ENCODE measurements at places on chromosomes 2 and 18. TPM values are rescaled to one million over a fixed set of nuclear protein-coding genes. Genes with fewer than 3 reads are reported as not detected.
A peak's percentile ranks its signal among the peaks of the same experiment; 100 is the strongest.

- DNase-seq = no peak
Measured at GRCh38 chr2:238558456-238559099, 131.9 kb downstream of the ASB1 start.

GRCh38 chr2:168182550-168183249 is 64.7 kb downstream of the STK39 start:
- no peak for DNase-seq

Gene ELOA2
- total RNA-seq = not detected

DNA sequence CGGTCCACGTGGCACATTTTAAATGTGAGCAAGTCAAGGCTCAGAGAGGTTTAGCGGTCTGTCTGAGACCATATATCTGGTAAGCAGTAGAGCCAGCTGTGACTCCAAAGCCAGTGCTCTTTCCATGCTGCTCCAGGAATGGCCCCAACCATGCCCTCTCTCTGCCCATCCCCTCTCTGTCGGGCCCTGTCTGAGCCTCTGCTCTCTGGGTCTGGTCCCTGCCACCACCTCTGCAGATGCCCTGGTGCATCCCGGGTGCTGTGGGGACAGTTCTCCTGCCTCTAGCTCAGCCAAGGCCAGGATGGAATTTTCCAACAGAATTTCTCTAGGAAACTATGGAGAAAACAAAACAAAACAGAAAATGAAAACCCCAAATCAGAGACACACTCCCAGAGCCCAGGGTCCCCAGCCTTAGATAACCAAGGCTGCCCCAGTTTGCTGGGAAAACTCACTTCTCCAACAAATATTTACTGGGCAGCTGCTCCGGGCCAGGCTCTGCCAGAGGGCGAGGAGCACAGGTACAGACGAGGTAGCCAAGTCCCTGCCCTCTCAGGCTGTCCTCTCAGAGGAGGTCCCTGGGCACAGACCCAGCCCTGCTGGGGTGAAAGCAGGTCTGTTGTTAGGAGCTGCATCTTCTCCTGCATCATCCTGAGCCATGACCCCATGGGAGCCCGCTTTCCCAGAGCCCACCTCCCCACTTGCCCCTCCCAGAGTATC is 9.2 kb downstream of the ADRA2B start:
- peak; percentile 33 for DNase-seq

Gene DQX1
- not detected for total RNA-seq

DNA sequence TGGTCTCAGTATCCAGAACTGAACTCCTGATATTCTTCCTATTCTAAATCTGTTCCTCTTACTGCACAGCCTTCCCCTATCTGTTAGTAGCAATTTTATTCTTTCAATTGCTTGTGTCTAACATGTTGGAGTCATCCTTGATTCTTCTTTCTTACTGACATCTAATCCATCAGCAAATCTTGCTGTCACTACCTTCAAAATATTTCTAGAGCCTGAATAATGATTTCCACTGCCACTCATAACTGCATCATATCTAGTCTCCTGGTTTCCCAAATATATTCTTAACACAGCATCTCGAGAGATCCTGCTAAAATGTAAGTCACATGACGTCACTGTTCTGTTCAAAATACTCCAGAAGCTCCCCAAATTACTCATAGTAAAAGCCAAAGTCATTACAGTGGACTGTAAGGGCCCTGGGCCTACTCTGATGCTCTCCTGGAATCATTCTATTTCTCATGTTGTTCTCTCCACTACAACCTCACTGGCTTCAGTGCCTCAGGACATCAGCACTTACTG is 95.2 kb downstream of the THSD7B start:
- no peak for DNase-seq

GRCh38 chr2:134408791-134409190 is 154.9 kb downstream of the MGAT5 start:
- DNase-seq = no peak

DNA sequence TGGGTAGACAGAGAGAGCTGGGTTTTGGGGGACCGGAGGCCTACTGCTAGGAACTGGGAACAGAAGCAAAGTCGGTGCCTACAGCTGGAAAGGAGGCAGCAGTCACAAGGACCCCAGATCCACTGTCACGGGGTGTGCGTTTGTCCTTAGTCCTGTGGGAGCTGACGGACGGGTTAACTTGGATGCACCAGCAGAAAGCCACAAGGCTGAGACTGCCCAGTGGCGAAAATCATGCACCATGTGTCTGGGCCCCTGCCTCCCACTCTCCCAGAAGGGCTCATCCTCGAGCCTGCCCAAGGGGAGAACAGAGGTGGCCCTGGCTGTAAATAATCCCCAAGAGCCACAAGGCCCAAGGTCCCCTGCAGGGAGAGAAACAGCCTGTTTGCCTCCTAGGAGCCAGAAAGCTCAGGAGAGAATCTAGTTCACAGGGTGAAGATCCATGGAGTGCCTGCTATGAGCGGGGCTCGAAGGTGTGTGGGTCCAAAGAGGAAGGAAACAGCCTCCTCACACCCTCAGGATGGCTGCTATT is 11.7 kb upstream of the RALB start:
- no peak for DNase-seq

Gene PLA2R1
- 3.9 TPM for total RNA-seq

DNA sequence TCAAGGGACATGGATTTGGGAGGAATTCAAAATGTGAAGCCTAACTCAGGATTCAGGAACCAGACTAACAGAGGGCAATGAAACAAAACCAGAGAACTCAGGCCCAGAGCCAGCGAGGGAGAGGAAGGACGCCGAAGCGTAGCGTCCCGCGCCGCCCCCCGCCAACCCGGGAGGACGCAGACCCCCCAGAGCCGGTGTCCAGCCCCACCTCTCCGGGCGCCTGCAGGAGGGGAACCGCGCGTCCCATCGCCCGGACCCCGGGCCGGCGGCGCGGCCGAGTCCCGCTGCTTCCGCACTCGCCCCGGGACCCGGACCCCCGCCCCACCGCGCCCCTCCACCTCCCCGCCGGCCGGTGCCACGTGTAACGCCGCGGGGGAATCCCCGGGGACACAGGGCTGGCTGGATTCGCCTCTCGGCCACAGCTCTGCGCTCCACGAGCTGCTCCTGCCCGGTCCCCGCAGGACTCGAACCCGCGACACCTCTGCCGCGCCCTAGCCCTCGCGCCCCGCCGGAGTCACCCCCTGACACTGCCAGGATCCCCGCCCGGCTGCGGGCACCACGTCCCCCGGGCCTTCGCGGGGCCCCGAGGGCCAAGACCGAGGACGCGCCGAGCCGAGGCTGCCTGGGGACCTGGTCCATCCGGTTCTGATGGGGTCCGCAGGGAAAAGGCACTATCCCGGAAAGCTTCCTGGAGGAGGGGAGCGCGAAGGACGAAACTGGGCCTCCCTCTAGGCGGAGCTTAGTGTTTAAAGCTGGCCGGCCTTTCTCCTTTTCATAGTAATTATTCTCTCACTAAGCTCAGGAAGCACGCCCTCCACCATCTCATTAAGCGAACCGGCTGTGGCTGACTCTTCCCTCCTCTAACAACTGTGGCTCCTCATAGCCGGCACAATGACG is 40.4 kb upstream of the FAM124B start:
- no peak for DNase-seq

GRCh38 chr2:226802573-226802972 is 3.0 kb upstream of the IRS1 start:
- DNase-seq = no peak

DNA sequence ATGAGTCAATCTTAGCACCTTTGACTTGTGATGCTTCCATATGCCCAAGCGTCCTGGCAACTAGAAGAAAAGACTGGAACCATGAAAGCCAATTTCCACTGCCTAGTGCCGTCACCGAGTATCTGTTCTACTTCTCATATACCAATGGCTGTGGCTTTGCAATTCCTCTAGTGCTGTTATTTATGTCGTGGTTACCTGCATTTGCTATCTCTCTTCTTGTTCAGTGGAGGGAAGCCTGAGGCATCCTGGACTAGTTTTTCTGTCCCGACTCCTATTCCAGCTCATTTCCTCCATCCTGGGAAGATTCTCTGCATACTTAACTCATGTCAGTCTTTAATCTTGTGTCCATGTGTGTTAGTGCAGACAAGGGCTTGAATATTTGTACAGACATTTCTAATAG is 117.9 kb downstream of the FEZ2 start:
- DNase-seq = no peak

Gene COL4A4
- 1.1 TPM for total RNA-seq

DNA sequence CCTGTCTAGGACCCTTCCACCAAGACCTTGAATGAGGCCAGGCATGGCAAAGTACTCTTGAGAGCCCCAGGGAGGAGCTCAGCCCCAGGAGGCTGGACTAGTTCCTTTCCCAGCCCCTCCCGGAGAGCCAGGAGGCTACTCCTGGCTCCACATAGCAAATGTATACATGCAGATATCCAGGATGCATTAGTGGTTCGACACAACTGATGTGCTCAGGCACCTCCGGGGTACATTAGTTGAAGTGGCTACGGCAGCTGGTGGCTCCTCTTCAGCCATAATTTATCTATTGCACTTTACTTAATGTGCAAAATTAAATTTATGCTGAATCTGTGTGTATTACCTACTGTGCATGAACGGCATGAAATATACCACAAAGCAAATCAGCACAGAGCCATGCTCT is 182.8 kb upstream of the MEIS1 start:
- DNase-seq = no peak

GRCh38 chr2:25202275-25202674 is 33.9 kb upstream of the POMC start:
- no peak for DNase-seq

GRCh38 chr2:69741229-69741574 is 732 bp upstream of the ANXA4 start:
- peak; percentile 88 for DNase-seq

Gene DOK6
- 0.66 TPM for total RNA-seq

GRCh38 chr2:45922577-45922988 is 271.1 kb downstream of the PRKCE start:
- DNase-seq = no peak

Gene PARD3B
- total RNA-seq = 51.5 TPM

Gene SPC25
- not detected for total RNA-seq

DNA sequence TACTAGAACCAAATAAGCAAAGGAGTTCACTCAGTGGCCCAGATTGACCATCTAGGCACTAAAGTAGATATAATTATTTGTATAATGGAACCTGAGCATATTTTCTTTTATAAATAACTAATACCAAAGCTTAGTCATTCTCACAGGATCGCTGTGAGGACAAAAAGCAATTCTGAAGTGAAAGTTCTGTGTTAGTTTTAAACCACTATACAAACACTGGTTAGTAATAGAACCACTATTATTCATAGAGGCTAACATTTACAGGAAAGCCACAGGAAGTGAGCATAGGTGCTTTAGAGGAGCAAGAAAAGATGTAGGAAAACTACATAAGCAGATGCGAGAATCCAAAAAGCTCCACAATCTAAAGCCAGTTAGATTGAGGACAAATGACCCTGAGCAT is 364.7 kb downstream of the XIRP2 start:
- DNase-seq = no peak

Gene SH3YL1
- 20.5 TPM for total RNA-seq

DNA sequence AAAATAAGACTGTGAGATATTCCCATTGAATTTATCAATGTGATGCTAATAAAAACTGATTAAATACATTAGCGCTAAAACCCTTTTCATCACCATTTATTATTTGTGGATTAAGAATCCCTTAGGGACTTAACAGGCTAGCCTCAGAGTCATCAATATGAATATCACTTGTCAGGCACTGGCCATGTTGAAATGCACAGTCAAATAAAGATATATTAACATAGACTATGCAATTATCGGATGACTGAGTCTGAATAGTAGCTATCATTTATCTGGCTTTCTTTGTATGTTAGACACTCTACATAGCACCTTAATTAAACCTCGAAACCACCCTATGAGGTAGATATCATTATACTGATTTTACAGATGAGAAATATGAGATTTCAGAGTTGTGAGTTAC is 213.6 kb downstream of the RDH14 start:
- no peak for DNase-seq

DNA sequence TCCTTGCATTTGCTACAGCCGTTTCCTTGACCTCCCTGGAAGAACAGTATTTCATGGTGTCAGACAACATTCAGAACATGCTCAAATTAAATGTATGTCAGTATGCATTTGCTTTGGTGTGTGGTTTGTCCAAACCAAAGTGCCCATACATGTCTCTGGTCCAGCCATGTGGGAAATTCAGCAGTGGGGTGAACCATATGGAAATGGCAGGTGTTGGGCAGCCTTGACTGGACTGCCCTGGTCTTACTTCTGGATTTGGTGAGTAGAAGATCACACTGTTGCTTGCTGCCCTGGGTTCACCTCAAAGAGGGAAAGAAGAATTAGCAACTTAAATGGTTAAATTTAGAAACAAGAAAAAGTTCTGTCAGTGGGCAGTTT is 84.5 kb downstream of the MSH2 start:
- no peak for DNase-seq

- DNase-seq = no peak
Measured at GRCh38 chr2:5937851-5938565, 245.8 kb downstream of the SOX11 start.

Gene GAD1
- not detected for total RNA-seq

DNA sequence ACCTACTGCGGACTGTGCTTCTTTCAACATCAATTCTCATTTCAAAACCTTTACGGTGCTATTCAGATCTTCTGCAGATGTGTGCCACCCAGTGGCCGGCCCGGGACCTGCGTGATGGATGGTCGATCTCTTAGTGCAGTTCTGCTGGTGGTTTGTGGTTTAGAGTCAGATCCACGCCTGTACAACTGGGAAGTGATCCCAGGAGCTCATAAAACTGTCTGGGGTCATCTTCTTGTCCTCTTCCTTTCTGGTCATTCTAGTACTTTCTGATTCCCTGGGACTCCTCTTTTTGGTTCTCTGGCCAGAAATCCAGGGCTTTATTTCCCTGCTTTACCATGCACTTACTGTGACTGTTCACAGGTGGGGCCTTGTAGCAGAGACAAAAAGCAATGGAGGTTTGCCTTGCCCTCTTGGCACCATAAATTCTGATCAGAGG is 15.8 kb upstream of the SELENOI start:
- DNase-seq = peak; percentile 94

- DNase-seq = no peak
Measured at GRCh38 chr18:12255626-12256026, 1.5 kb downstream of the CIDEA start.

DNA sequence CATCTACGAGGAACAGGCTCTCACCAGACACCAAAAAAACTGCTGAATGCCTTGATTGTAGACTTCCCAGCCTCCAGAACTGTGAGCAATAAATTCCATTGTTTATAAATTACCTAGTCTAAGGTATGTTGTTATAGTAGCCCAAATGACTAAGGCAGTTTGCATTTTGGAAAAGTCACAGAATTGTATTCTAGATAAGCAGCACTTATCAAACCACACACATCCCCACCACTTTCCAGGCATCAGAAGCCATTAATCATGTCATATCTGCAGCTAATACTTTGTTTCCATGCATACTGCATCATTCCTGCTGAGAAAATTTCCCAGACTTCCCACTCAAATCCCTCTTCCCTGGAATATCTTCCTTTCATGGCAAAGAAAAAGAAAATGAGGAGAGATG is 187.2 kb downstream of the INO80D start:
- DNase-seq = no peak

GRCh38 chr2:6605836-6606505 is 259.7 kb downstream of the CMPK2 start:
- DNase-seq = no peak

Gene GPR39
- not detected for total RNA-seq

Gene YWHAQ
- total RNA-seq = 243 TPM

GRCh38 chr2:45571940-45572339 is 39.1 kb downstream of the SRBD1 start:
- no peak for DNase-seq

- DNase-seq = no peak
Measured at GRCh38 chr2:140248623-140249022, 1468.4 kb upstream of the NXPH2 start.

All from sigmoid colon (tissue), 7 donors.